Stimulated activated CD8-positive, alpha-beta memory T cell treated with anti-CD3 and anti-CD28 coated beads, Interleukin-15, amount 100 ng/mL, for 4 hours (primary cell): ENCODE measurements at places on chromosomes 5 and 9.

GRCh38 chr5:59069438-59070079 lies 486.7 kb downstream of the RAB3C start:
- no peak for DNase-seq

DNA sequence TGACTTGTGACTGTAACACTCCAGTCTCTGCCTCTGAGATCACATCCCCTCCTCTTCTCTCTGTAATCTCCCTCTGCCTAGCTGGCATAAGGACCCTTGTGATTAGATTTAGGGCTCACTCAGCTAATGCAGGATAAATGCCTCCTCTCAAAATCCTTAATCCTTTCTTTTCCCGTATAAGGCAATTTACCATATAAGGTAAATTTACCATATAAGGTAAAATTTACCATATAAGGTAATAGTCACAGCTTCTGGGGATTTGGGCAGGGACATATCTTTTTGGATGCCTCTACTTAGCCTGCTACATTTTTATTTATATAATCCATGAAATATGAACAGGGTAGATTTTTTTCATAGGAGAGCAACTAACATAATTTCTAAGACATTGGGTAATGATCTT lies 318.0 kb upstream of the PUM3 start:
- DNase-seq, result no peak

- no peak for DNase-seq
Observed at GRCh38 chr9:93419023-93419422, 32.5 kb upstream of the FAM120A start.

DNA sequence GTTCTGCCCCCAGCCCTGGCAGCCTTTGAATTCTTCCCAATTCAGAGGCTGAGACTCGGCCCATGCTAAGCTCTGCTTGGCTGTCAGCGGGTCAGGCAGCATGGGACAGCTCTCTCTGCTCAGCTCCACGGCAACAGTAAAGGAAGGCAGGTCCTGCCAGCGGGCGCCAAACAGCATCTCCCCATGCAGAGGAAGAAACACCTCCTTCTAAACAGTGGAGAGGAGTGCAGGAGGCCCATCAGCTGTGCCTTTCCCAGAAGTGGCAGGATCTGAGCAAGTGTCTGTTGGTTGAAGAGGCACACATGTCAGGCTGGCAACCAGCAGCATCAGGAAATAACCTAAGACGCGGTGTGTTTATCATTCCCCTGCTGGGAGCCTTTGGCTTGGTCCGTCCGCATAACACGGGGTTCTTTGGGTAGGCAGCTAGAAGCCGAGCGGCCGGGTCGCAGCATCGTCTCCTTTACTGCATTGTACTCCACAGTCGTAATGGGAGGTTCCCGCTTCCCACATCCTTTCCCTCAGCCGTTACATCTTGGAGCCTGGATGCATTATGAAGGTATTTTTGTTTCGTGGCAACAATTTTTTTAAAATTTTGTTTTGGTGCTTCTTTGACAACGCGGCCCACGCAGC lies 42.7 kb upstream of the NCS1 start:
- no peak for DNase-seq
